ENCODE measurements at places on chromosomes 2 and 18.

- no peaks in the 10 kb centered on the region for H3K4me1 ChIP-seq
- DNase-seq: no peak
- H3K4me3 ChIP-seq: no peak overlapping the region
- no peaks in the 10 kb centered on the region for H3K27me3 ChIP-seq
- no peaks in the 10 kb centered on the region for H3K36me3 ChIP-seq
These were observed 102.8 kb upstream of the FZD7 start for GRCh38 chr2:201930831-201931230.

- no peak overlapping the region for H3K4me3 ChIP-seq
- H3K36me3 ChIP-seq: no peaks in the 10 kb centered on the region
- no peak for DNase-seq
- no peaks in the 10 kb centered on the region for H3K4me1 ChIP-seq
These were observed 194.8 kb downstream of the EIPR1 start for GRCh38 chr2:3182848-3183247.

- DNase-seq: no peak
- no peaks in the 10 kb centered on the region for H3K27me3 ChIP-seq
- H3K4me1 ChIP-seq: peaks cover 7% of the 10 kb centered on the region
- H3K27ac ChIP-seq: no peak overlapping the region
- no peaks in the 10 kb centered on the region for H3K36me3 ChIP-seq
These were observed 314.4 kb upstream of the NT5C1B start for GRCh38 chr2:18903750-18904149.

GRCh38 chr2:109503191-109503590, 110.6 kb downstream of the SEPTIN10 start:
- H3K4me3 ChIP-seq: no peak overlapping the region
- H3K36me3 ChIP-seq: no peaks in the 10 kb centered on the region
- no peaks in the 10 kb centered on the region for H3K4me1 ChIP-seq
- no peaks in the 10 kb centered on the region for H3K27me3 ChIP-seq
- H3K27ac ChIP-seq: no peak overlapping the region
- no peak for DNase-seq

DNA sequence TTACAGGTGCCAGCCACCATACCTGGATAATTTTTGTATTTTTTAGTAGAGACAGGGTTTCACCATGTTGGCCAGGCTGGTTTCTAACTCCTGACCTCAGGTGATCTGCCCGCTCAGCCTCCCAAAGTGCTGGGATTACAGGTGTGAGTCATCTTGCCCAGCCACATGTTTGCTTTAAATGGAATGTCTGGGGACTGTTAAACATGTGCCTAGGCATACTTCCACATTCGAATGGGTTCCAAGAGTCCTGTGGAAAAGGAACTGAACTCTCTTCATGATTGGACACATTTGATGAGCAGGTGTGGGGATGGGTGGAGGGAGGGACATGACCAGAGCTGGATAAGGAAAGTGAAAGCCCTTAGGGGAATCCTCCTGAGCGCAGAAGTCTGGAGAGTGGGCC, 58.4 kb upstream of the GREB1L start:
- H3K27ac ChIP-seq: no peak overlapping the region
- H3K4me1 ChIP-seq: no peaks in the 10 kb centered on the region
- H3K4me3 ChIP-seq: no peak overlapping the region
- no peaks in the 10 kb centered on the region for H3K36me3 ChIP-seq
- no peaks in the 10 kb centered on the region for H3K27me3 ChIP-seq
